ENCODE measurements at places on chromosomes 3 and 15.

DNA sequence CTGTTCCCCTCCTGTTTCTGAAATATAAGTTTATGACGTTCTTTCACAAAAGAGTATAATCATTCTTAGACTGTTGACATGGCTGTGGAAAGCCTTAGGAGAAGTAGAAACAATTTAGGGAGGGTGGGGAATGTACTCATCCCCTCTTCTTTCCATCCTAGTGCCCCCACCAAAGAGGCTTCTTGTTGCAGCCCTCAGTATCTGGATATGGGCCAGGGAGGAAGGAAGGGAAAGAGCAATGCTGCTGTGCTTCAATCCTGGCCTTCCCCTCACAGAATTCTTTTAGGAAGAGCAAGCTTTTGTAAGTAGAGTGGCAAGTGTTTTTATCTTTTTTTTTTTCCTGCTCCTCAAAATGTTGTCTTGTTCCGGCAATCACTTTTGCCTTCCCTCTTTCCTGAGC is 1.7 kb downstream of the INAFM2 start:
- DNase-seq = no peak

GRCh38 chr15:58608711-58609110 is 140.8 kb downstream of the ADAM10 start:
- DNase-seq = no peak

DNA sequence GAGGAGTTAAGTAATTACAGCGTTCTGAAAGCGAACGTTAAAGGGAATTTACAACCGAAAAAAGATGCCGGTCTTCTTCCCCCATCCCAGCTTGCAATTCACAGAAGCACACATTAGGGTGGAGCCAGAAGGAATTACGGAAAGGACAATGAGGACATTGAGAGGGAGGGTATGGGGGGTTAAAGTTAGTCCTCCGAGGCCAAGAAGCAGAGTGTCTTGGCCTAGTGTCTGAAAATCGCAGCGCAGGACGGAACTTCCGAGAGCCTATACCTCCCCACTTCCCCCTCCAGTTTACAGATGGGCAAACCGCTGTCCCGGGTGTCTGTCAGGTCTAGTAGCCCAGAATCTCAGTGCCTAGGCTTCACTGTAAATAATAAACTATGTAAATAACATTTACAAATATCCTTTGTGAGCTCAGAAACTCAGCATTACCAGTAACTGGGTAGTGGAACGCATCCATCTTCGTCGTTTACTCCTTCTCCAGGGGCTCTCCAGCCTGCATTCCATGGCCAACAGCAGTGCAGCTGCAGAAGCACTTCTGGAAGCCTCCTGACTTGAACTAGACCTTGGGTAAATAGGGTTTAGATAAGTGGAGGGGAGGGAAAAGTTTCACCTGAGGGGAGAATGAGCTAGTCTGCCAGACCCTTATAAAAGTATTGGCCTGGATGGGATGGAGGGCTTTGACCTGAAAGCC is 922 bp downstream of the ADPRH start:
- DNase-seq = peak; percentile 22

DNA sequence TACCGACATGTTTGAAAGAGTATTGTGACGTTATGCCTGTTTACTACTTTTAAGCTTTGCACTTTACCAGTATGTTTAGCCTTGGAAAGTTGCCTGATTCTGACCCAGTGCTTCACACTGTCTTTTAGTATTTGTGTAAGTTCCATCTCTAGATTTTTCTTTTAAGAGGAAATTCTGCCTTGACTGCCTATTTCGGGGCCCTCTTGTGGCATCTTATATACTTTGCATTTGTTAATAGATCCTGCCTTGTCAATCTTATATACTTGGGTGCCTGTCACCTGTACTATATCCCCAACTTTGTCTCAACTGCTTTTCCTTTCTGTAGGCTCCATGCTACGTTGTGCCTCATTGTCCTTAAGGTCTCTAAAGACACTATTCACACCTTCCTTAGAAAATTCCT is 244.6 kb downstream of the STXBP5L start:
- DNase-seq = peak; percentile 4

- DNase-seq = no peak
Observed at GRCh38 chr3:46356276-46356675, 2.4 kb downstream of the CCR2 start.

DNA sequence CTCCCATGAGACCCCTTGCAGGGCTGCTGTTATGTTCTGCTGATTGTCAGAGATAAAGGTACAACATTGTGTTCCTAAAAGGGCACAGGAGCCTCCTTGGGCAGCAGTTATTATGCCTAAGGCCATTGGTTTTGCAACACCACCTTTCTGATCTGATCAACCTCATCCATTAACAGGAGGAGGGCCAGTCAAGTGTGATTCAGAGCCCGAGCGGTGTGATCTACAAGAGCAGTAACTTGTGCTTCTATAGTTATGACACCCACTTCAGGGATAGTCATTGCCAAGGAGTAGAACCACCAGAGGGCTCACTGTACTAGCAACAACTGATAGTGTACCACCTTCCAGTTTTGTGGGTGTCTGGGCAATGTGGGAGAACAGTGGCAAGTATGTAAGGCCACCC is 1457.9 kb upstream of the CADM2 start:
- DNase-seq = no peak

DNA sequence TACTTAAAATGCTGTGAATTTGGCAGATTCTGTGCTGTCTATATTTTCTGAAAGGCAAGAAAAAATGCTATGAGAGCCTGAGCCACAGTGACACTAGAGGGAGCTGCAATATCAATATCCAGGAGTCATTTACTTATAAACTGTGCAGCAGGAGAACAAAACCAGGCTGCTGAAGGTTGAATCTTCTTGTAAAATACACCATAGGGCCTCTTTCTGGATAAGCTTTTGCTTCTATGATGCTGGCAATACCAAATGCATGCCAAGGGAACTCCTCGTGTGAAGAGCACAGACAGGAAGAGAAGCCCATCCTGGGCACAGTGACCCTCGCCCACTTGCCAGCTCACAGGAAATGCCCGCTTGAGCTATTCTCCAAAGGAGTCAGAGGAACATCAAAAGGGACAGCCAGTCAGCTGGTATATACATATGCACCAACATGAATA is 48.0 kb upstream of the TSPAN3 start:
- DNase-seq = peak; percentile 55

- no peak for DNase-seq
Observed at GRCh38 chr3:102525624-102526023, 90.8 kb downstream of the ZPLD1 start.

GRCh38 chr3:164879201-164879600 is 199.1 kb downstream of the SI start:
- DNase-seq = no peak

DNA sequence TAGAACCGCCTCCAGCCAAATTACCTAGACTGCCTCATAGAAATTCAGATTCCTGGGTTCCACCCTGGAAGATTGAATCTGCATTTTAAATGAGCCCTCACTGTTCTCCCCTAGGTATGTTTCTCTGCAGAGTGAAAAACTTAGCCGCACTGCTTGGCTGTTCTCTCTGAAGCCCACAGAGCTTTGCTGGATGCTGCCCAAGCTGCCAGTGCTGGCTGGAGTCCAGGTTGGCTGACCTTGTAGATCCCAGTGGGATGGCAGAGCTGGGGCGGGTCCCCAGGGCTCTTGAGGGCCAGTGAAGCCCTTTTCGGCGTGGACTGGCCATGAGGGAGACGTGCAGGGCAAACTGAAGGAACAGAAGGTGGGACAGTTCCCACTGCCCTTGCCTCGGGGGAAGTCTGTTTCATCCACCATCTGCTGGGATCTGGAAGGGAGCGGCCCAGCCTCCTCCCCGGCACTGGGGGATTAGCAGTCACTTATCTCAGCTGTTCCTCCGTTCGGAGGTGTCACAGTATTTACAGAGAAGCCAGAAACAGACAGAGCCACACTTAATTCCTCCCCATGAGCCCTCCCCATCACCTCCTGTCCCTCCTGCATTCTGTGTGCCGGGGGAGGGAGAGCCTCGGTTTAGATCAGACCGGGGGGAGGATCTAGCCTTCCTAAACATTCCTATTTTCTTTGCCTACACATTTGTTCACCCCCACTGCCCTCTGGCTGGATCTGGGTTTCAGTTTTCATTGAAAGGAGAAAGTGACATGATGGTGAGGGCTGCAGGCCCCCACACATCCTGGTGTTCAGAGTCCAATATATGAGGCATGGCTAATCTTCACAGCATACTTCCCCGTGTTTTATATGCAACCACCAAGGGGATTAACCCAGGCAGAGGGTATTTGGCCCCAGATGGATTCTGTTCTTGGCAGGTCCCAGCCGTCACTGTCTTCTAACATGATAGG is 4.1 kb upstream of the ACTC1 start:
- peak; percentile 83 for DNase-seq

DNA sequence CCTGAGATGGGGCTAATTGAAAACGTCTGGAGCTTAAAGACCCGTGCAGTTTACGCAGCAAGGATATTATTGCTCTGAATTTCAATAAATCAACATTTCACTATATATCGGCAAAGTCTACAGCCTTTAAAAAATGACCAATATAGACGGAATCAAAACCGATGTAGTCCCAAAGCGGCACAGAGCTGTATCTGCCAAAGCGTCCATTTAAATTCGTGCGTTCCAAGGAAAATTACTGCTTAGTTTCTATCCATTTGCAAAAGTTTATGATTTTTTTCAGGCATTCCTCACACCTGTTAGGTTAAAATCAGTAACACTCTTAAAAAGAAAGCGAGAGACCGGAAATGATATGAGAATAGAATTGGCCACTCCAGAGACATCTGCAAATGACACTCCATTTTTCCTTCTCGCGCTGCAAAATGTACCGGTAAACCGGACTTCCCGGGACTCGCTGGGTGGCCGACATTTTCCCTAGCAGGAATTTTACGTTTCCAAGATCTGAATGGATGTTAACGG is 777 bp upstream of the EIF4A2 start:
- DNase-seq = peak; percentile 8

DNA sequence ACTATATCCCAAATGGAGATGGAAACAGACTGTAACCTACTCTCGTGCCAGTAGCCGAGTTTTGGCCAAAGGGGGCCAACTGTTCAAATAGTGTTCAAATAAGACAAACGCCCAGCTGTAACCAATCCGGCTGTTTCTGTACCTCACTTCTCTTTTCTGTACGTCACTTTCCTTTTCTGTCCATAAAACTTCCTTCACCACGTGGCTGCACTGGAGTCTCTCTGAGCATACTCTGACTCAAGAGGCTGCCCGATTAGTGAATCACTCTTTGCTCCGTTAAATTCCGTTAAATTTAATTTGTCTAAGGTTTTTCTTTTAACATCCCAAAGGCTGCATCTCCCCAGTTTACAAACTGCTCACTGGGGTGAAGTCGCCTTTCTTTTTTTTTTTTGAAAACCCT is 219.2 kb upstream of the P2RY1 start:
- no peak for DNase-seq

DNA sequence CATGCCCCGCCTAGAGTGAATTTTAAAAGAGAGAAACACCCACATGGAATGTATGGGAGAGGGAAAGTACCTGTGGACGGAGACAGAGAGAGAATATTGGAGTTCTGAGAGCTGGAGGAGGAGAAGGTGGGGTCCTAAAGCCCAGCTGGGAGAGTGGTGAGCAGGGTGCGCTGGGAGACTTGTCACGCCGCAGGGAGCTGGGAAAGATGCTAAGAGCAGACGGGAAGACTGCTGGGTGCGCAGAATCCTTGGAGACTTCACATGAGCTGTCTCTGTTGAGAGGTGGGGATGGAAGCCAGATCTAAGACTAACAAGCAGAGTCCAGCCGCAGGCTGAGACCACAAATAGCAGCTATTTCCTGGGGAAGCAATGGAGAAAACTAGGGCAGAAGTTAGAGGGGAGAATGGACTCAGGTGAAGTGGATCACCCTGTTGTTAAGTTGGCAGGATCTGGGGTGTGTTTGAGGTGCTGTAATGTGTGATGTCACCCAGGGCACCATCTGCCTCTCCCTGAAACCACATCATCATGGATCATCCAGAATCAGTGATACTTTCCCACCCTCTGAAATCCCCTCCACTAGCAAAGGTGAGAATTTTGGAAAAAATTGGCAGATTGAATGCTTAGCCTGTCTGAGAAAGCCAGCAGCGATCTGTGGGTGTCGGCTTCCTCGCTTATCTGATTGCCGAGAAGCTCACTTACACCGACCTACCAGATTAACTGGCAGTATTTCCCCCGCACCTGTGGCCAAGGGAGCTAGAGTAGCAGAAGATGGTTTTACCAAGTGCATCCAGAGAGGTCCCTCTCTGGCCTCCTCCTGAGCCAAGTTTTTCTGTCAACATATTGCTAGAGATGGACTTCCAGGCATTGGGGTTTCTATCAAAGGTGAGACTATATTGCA is 174.8 kb upstream of the BHLHE40 start:
- DNase-seq = no peak

GRCh38 chr3:40317061-40317855 is 7.8 kb downstream of the EIF1B start:
- DNase-seq = peak; percentile 65

- DNase-seq = no peak
Observed at GRCh38 chr3:29764603-29765254, 483.9 kb downstream of the RBMS3 start.
